ENCODE measurements at places on chromosomes 16 and 17.
A peak's percentile ranks its signal among the peaks of the same experiment; 100 is the strongest.

DNA sequence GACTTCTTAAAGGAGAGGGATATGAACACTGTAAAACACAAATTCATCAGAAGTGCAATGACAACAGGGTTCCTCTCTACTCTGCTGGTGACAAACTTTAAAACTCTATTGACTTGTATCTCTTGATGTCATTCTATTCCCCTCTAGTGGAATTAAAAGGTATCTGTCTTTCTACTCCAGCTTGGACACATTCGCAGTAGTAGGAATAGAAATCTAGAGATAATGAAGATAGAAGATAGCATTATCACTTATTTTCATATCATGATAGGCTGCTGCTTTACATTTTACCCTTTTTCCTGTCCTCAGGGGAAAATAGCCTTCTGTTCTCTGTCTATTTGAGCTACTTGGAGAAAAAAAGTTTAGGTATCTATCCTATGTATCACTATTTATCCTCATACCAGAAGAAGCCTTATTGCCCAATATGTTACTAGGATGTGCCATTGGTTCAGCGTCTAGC lies 209.6 kb upstream of the CACNG5 start:
- no peak for DNase-seq

DNA sequence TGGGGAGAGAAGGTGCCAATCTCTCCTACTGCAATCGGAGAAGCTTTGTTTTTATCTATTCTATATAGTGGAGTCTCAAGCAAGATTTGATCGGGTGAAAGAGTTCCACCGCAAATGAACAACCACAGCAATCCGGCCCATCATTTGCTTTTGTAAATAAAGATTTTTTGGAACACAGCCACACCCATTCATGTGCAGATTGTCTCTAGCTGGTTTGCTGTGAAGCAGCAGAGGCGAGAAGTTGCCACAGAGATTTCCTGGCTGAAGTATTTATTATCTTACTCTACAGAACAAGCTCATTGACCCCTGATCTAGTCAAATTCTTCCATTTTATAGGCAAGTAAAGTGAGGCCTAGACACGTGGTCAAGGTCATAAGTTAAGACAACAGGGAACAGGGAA lies 195.5 kb upstream of the TNRC6C start:
- no peak for DNase-seq

DNA sequence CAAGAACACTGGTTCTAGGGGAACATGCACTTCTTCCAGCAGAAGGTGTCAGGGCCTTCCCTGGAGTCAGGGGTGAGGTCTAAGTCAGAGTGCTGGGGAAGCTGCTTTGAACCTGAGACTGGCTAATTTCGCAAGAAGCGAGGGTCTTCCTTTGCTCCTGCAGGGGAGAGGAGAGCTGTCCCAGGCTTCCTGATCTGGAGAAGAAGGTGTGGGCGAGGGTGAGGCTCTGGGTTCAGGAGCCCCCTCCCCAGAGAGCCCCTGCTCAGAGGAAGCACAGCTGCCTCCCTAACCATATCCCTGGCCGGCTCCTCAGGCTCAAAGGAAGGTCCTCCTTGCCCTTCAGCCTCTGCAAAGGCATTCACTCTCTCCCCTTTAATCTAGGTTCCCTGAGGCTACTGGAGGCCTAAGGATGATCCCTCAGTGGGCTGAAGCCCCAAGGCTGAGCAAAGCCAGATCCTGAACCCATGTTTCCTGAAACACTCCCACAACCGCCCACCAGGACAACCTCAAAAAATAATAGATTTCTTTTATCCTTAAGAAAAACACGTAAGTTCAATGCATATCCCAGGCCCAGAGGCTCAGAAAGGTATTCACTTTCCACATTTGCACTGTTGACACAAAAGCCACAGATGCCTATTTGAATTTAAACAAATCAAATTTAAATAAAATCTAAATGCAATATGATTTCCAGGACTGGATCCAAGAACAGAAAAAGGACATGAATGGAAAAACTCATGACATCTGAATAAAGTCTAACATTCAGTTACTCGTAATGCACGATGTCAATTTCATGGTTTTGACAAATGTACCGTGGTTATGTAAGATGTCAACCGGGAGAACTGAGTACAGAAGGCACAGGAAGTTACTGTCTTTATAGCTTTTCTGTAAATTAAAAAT lies 71.5 kb upstream of the RCVRN start:
- no peak for DNase-seq

DNA sequence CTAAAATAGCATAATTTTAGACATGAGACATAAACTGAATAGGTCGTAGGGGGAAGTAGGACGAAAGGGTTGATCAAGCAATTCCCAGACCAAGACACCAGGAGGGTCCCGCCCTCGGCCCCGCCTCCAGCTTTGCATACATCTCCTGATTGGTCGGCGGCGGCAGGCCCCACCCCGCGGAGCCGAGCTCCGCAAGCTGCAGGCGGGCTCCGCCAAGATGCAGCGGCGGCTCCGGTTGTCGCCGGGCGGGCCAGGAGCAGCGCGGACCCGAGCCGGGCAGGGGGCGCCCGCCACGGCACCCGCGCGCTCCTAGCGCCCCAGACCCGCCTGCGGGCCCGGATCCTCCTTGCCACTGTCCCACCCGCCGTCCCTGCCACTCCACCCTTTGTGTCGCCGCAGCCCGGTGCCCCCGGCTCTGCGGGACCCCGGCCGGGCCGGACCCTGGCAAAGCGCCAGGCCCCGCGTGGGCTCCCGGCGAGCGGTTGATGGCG lies at the start of gene CDR2L:
TSS of gene CDR2L (plus strand) at position 215 of the 491 bp plus-strand sequence. CDS start 412 bp downstream, outside the sequence.
- DNase-seq: peak; percentile 77

DNA sequence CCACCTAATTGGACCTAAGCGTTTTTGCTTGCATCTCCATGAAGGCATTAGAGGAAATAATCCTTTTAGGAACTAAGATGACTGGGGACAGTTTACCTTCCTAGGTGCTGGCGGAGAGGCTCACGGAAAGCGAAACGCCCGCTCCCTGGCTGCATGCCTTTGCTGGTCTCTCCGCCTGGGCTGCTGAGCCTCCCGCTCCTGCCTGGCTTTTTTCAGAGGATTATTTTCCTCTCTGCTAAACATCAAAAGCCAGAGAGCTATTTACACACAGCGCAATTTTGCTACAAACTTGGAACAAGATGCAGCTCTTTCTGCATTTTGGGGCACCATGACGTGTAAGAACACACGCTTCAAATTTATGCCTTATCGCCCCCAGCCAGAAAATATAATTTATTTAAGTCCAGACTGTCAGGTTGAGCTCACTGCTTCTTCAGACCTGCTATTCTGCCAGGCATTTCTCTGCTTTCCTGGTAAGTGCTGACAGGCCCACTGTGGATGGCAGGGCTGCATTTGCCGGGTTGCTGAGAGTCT lies 124.4 kb downstream of the SPACA3 start:
- no peak for DNase-seq

- no peak for DNase-seq
Measured at GRCh38 chr17:65742403-65743307, 181.2 kb upstream of the AXIN2 start.

DNA sequence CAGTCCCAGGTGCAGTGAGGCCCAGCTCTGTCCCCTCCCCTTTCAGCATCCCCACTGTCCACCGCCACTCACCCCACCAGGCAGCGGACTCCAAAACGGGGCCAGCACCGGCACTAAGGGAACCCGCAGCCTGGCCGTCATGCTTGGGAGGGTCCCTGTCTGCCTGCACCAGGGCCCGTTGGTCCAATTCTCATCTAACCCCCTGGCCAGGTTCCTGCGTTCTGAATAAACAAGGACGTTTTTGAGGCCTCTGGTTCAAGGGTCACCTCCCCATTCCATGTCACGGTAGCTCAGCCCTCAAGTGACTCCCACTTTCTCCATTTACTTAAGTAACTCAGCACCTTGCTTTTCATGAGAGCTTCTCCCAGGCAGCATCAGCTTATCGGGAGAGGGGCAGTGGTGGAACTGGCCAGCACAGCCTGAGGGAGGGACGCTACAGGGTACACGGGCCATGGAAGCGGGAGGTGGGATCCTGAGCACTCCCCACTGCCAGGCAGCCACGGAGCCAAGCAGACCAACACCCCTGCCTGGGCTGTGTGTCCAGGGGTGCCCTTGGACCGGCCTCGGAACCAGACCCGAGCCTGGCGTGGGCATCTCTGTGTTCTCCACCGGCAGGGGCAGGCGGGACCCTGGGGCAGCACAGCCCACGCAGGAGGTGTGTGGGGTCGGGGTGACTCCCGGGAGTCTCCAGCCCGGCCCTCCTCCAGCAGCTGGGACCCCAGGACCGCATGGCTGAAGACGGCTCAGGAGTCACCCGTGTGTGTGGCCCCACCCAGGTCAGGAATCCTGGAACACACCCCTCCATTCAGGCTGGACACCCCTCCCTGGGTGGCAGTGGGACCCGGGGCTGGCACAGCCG lies 74.9 kb upstream of the GNG13 start:
- no peak for DNase-seq

- no peak for DNase-seq
Measured at GRCh38 chr16:8203101-8203500, 387.2 kb downstream of the TMEM114 start.

DNA sequence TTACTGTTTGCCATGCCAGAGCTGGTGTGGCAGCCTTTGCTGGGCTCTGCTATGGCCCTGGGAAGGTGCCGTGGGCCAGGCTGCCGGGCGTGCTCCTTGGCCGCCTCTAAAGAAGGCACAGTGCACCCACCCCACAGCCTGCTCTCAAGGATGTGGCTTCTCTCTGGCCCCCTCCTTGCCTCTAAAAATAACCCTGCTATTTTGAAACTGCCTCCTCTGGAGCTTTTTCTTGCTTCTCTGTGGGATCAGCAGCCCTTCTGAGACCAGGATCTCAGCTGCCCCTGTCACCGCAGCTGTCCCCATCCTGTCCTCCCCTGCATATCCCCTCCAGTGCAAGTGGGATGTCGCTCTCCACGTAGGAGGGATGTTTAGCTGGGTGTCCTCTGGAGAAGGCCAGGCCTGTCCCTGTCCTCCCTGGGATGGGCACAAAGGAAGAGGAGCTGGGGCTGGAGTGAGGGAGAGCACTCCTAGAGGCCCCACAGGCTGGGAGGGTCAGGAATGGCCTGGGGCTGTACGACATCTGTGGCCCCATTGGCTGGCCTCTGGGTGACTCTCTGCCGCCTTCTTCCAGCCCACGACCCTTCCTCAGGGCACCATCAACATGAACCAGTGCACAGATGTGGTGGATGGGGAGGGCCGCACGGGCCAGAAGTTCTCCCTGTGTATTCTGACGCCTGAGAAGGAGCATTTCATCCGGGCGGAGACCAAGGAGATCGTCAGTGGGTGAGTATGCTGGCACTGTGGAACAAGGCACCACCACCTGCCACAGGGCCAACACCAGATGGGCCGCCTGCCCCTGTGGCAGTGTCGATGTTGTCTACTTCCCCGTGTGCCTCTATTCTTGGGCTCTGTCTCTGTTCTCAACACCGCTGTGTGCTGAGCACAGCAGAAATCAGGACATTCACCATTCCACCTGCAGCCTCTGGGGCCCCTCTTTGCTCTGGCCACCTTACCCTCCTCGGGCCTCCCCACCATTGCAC lies 79.7 kb downstream of the PLD6 start:
- no peak for DNase-seq

- no peak for DNase-seq
Measured at GRCh38 chr16:64865069-64865696, 256.7 kb downstream of the CDH11 start.

- no peak for DNase-seq
Measured at GRCh38 chr17:81471818-81472456, 40.7 kb downstream of the ACTG1 start.

- DNase-seq: no peak
Measured at GRCh38 chr16:54421220-54421619, 134.6 kb upstream of the IRX3 start.

- DNase-seq: no peak
Measured at GRCh38 chr16:48282636-48283263, 35.4 kb upstream of the ABCC11 start.

DNA sequence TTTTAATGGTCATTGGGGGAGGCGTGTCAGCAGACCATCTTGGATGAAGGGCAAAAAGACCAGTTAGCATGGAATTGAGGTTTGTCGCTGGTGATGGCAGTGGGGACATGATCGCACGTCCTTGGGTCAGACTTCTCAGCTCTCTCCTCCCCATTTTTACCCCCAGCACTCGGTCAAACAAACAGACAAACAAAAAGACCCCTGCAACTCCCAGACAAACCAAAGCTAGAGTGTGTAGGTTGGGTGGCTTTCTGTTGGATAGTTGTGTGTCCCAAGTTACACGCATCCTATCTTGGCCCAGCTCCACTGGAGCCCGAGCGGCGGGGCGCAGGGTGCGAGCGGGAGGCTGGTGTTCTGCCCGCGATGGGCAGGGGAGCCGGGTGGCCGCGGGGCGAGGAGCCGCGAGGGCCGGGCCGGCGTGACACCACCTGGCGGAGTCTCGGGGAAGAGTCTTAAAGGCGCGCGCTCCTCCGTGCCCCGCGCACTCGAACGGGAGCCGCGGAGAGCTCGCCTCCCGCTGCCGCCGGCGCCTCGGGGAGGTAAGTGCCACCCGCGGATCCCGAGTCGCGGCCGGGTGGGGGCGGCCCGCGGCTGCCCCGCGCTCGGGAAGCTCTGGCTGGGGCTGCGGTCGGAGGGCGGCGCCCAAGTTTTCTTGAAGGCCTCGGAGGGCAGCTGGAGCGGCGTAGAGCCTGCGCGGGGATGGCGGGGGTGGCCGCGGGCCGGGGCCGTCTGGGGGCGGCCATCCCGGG lies 18.5 kb upstream of the NTN1 start:
- no peak for DNase-seq

- DNase-seq: no peak
Measured at GRCh38 chr17:15384142-15384787, 42.9 kb upstream of the TEKT3 start.

DNA sequence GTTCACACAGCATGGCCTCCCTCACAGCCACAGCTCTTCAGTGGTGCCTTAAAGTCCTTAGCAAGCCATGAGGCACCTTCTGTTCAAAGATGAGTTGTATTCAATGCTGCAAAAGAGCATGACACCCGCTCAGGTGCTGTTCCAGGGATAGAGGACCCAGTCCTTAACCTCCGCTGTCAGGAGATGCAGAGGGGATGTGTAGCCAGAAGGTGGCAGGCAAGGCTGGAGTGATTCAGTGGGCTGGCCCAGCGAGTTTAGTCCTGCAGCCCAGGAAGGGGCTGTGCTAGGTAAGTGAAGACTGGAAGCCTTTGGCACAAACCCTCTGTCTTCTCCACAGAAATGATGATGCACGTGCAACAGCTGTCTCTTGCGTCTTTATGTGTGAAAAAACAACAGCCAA lies 25.0 kb upstream of the ADAM11 start:
- no peak for DNase-seq

DNA sequence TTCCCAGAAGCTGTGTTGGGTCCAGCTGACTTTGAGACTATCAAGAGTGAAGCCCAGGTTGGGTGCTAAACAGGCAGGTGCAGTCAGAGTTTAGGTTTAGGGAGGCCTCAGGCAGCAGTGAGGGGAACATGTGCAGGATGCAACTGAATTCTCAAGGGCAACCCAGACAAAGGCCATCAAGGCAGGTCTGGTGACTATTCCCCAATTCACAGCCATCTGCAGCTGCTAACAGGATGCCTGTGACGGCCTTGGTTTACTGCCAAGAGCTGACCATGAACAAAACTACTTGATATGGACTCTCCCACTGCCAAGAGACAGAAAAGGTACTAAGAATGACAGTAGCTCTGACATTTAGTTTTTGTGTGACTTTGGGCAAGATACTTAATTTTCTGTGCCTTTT lies 45.2 kb upstream of the BCAR1 start:
- DNase-seq: no peak

DNA sequence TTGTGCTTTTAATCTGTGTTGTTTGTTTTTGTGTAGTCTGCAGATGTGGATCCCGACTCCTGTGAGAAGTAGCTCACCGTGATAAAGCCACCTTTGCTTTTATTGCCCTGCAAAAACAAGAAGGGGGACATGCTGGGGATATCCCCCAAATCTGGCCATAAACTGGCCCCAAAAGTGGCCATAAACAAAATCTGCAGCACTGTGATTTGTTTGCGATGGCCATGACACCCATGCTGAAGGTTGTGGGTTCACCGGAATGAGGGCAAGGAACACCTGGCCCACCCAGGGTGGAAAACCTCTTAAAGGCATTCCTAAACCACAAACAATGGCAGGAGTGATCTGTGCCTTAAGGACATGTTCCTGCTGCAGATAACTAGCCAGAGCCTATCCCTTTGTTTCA lies 15.1 kb downstream of the AHSP start:
- DNase-seq: no peak
